Stimulated activated CD8-positive, alpha-beta memory T cell treated with anti-CD3 and anti-CD28 coated beads, Interleukin-4, amount 100 ng/mL, for 48 hours (primary cell): ENCODE measurements at places on chromosomes 7 and 10.

- no peak for DNase-seq
Measured at GRCh38 chr7:70193514-70193913, 595.2 kb downstream of the AUTS2 start.

GRCh38 chr7:22732556-22733126, 5.6 kb downstream of the IL6 start:
- no peak for DNase-seq

DNA sequence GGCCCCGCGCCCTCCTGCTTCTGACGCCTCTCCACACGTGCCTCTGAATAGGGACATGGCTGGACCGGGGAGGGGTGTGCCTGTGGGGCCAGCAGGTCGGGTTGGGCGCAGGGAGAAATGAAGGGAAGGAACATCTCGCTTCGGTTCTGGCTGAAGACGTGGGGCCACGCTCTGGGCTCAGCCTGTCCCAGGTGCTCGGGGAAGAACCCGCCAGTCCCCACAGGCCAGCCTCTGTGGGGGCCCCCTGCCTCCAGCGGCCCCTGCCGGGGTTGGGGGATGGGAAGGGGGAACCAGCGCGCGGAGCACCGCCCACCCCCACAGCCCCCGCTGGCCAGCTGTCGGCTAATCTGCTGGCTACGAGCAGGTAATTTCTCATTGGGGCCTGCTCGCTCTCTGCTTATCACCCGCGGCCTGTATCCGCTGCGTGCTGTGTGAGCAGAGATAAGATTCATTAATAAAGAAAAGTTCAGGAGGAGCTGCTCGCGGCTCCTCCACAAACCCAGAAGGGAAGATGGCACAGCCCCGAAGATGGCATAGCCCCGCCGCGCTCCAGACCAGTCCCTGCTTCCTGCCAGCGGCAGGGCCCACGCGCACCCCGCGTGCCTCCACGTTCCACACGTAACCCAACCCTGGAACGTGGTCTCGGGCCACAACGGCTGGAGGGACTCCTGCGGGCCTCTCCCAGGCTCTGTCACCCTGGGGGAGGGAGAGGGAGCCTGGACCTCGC, 186.2 kb downstream of the ELFN1 start:
- no peak for DNase-seq

DNA sequence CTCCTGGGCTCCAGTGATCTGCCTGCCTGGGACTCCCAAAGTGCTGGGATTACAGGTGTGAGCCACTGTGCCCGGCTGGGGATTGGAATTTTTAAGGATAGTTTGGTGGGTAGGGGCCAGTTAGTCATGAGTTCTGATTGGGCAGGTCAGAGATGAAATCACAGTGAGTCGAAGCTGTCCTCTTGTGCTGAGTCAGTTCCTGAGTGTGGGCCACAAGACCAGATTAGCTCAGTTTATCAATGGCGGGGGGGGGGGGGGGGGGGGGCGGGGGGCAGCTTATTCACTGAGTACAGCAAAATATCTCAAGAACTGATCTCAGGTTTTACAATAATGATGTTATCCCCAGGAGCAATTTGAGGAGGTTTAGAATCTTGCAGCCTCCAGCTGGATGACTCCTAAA, 11.6 kb upstream of the ERCC6 start:
- DNase-seq = no peak

DNA sequence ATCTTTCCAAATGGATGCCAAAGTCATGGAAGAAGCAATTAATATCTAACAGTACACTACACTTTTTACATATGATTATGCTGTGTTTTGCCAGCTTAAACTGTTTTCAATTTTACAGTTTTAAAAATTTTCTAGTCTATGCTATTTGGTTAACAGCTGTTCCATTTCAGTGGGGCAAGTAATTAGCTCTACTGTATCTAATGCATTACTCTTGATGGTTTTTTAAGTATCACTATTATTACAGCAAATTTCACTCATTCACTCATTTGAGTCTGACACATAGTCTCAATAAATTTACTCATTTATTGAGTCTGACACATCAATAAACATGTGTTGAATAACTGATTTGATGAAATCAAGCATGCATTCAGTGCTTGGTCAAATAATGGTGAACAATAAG, 155.8 kb downstream of the RNF133 start:
- no peak for DNase-seq

DNA sequence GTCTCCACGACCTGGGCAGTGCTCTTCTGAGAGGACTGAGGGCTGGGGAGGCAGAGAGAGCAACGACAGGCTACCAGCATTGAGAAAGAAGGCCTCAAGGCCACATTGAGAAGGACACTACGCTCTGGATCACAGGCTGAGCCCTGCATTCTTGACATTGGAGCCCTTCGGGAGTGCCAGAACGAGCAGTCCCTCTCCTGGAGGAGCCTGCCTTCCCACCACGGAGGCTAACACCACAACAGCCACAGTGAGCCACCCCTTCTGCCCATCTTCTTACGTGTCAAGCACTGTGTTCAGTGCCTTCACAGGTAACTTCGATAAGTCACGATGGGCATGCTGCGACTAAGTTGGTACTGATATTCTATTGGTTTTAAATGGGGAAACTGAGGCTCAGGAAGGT, 267.8 kb downstream of the RPS24 start:
- peak; percentile 20 for DNase-seq

GRCh38 chr10:62692085-62692484, 112.4 kb upstream of the ADO start:
- no peak for DNase-seq

GRCh38 chr7:79787623-79788022, 334.2 kb upstream of the MAGI2 start:
- no peak for DNase-seq

- no peak for DNase-seq
Measured at GRCh38 chr10:63718006-63718405, 196.8 kb downstream of the REEP3 start.

DNA sequence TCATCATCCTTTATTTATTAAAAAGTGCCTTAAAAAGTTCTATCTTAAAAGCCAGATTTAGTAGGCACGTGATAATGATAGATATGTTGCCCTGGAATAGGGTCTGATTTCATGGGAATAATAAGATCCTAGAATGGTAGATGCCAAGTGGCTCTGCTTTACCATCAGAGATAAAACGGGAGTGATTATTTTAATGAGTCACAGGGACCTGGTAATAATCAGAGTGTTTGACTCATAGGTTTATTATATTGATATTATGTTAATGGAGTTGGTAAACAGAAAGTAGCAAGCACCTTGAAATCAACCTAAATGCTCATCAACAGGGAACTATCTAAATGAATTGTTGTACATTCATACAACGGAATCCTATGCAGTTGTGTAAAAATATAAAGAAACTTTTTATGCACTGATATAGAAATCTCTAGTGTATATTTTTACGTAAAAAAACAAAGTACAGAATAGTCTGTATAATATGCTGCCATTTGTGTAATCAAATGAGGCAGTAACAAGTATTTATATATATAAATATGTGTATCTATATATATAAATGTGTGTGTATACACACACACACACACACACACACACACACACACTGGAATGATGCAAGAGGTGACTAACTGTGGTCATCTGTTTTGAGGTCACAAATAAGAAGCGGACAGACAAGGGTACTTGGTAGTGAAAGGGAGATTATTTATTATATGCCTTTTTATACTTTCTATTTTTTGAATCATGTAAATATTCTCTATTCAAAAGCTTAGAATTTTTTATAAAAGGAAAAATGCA, 78.6 kb upstream of the DYNC1I1 start:
- DNase-seq = no peak

DNA sequence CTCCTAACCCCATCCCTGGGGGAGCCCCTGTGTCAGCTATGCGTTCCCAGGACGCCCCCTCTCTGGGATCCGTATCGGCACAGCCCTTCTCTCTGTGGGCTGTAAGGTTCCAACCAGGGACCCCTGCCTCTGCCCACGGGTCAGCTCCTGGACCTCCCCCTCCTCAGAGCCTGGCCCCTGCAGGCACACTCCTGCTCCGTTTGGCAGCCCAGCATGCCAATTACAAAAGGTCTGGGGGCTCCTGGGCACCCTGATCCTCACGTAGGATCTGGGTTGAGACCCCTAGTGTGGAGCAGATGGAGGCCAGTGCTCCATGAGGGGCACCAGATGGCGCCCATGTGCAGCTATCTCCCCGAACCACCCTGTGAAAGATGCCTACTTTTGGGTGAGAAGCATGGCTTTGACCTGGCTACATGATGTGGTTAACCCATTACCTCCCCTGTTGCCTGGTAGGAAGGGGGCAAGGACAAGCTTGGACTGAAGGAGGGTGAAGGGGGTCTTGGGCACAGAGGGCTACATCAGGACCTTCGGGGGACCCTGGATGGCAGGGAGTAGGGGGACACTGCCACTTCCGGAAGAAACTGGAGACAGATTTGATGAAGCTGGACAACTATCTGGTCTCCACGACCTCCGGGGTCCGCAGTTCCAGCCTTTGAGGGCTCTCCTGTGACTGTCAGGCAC, 9.0 kb downstream of the TACR2 start:
- peak; percentile 46 for DNase-seq

DNA sequence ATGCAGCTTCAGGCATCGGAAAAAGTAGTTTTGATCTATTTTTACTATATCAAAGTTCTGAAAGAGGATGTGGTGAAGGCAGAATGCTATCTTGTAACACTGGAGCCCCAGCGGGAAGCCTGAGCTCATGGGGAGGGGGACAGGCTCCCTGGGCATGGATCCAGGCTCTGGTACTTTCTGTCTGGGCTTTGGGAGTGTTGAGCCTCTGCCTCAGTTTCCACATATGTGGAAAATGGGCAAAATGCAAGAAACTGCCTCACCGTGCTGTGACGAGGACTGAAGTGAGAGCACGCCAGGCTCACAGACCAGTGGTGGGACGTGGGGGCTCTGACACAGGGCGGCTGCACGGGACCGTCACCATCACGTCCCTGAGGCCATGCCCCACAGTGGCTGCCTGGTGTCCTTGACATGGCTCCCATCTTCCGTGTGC, 182.9 kb upstream of the SHH start:
- DNase-seq = no peak

DNA sequence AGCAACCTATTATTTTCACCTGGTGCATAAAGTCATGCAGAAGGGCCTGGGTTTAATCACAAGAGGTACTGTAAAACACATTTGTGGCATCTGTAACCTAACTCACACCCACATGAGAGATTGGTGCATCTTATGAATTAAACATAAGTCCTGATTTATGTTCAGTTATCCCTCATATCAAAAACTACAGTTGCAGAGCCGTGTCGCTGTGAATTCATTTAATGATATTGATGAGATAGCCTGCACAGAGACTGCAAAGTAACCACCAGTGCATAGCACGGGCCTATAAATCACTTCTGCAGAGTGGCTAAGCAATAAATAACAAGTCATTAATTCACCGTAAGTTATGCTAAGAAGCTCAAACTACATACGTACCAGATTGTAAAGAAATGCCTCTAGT, 178.2 kb downstream of the RELN start:
- DNase-seq = no peak

- no peak for DNase-seq
Measured at GRCh38 chr10:76113952-76114351, 682.5 kb downstream of the LRMDA start.

DNA sequence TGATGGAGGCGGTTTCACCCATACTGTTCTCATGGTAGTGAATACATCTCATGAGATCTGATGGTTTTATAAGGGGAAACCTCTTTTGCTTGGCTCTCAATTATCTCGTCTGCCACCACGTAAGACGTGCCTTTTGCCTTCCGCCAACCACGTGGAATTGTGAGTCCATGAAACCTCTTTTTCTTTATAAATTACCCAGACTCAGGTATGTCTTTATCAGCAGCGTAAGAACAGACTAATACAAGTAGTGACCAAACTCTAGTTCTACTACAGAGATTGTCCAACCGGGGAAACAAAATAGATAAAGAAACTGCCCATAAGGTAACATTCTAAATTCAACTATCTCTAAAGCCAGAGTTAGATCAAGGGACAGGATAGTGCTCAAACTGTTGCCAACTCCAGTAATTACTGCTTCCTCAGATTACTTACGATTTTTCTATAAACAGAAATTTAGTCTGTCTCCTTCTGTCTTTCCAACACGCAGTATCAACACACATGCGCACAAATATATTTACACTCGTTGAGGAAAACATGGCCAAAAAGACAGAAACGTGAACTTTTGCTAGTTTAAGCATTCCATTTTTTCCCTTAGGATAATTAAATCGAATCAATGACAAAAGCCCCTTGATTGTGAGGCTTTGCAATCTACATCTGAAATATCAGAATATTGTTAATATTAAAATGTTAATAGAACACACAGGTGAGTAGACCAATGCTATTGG, 36.9 kb downstream of the CREB3L2 start:
- DNase-seq = no peak

GRCh38 chr7:98974906-98975816, 96.8 kb downstream of the TRRAP start:
- DNase-seq = no peak

GRCh38 chr7:81769891-81770727, at the start of gene HGF:
TSS of gene HGF (minus strand) at chr7:81770047. CDS start at chr7:81769971, 76 bp downstream.
- no peak for DNase-seq

DNA sequence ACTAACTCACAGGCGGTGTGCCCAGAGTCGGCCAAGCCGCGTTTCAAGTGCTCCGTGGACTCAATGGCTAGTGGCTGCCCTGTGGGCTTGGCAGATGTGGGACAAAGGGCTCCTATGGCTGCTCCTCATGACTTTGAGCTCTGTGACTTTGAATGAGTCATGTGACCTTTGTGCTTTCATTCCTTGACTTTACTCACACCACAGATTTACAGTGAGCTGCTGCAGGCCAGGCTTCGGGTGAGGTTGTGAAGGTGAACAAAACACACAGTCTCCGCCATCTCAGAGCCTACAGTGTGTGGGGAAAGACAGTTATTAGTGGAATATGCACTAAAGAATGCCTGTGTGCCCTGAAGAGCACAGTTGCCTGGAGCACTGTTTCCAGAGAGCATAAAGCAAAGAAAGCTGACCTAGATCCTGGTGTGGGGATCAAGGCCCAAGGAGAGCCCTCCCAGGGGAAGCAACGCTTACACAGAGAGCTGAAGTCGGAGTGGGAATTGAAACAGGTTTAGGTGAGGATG, 29.7 kb upstream of the PLEKHA1 start:
- DNase-seq = no peak

DNA sequence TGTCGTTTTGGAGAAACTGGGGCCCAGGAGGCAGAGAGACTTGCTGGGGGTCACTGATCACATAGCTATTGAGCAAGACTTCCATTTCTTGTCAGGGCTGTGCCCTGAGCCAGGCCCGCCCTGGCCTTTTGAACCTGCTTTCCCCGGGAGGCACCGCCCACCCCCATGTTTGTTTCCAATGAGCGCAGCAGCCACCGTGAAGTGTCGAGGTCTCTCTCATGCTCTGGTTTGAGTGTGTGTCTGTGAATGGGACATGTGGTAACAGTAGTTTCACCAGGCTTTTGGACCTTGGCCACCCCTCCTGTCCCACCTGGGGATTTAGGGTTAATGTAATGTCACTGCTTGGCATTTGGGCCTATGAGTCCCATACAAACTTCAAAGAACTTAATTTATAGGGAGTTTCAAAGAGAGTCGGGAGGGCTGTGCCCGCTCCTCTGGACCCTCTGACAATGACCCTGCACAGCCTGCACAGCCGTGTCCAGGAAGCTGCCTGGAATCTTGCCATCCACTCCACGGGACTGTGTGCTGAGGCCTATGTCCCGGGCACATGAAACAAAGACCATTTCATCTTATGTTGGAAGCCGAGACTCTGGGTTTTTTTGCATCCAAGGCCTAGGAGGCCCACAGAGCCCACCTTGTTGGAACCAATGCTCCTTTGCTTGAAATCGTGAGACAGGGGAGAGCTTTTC, 6.3 kb downstream of the PRF1 start:
- DNase-seq = peak; percentile 22
